ENCODE measurements at places on chromosomes 4 and X.

DNA sequence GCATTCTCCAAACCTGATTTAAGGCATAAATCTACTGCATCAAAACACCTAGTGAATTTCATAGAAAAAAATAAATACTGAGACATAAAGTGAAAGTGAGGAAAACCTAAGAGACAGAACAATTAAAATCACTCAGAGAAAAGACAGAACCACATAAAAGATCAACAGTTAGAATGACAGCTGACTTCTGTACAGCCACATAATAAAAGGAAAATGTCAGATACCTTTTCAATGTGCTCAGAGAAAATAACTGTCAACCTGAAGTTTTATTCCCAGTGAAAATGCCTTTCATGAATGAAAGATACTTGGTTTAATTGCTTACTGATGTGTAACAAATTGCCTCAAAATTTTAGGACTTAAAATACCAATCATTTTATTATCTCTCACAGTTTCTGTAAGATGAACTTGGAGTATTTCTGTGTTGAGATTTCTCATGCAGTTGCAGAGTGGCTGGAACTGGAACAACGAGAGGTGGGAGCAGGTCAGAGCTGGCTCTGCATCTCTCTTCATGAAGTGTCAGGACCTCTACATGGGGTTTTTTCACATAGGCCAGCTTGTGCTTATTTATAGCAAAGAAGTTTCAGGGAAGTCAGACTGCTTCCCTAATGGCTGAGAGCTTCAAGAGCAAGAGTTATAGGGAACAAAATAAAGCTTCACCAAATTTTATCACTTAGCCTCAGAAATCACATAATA lies 11.9 kb upstream of the POF1B start:
- no peak for DNase-seq

GRCh38 chr4:102578270-102578669 lies 77.1 kb downstream of the NFKB1 start:
- no peak for DNase-seq

DNA sequence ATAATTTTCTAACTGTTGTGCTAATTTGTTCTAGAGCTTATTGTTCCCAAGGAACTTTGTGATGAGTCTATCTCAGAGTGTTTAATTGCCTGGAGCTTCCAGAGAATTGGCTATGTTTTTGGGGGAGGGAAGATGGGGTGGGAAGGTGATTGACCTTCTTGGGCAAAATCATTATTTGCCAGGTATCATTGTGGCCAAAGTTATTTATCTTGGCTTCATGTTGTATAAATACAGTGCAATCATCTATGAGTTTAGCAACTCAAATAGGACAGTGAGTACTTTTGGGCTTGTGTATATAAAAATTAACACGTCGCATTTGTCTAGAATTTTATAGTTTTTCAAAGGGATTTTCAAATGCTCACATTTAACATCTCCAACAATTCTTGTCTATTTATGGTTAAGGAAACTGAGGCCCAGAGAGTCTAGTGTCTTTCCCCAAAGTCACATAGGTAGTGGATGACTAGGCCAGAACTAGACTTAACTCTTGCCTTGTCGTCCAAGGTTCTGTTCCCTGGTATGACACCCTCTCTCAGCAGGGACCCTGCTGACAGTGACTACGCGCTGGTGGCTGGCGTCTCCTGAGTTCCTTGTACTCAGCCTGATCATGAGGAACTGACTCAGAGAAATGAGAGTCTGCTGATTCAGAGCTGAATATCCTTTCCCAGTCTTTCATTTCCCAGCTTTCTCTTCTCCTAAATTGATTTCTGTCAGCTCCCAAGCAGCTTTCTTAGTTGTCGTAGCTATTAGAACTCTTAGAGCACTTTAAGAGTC lies 27.7 kb downstream of the FNIP2 start:
- DNase-seq, result no peak

- no peak for DNase-seq
Observed at GRCh38 chr4:836003-836511, 10.1 kb upstream of the CPLX1 start.
